Psoas muscle (tissue), 8 donors: ENCODE measurements at places on chromosomes 2 and 18. TPM values are rescaled to one million over a fixed set of nuclear protein-coding genes. Genes with fewer than 3 reads are reported as not detected.

DNA sequence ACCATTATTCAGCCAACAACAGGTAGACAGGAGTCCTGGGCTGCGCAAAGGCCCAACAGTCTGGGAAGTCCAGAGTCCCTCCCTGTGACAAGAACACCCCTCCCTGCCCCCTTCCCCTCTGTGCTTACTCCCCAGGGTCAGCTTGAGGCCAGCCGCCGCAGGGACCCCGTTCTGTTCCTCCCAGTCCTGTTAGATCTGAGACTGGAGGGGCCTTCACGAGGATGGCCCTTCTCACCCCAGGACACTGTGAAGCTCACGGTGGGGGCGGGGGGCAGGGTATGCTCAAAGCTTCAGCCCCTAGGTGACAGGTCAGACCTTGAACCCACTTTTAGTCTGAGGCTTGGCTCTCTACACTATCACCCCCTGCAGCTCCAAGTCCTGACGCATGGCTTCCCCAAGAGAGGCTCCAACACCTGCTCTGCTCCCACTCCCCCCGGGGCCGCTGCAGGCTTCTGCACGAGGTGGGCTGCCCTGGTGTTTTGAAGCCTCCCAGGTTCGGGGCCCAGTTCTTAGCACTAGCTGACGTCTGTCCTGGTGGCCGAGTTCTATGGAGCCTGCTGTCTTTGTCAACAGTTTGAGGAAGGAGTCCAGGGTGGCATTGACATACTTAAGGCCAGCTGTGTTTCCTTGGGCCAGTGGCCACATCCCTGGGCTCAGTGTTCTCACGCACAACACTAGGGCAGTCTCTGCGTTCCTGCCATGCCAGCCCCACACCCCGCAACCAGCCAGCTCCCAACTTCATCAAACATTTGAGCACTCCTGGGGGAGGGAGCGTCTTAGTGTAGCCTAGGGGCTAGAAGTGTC is 37.2 kb upstream of the HPCAL1 start:
- H3K27me3 ChIP-seq: no peaks in the 10 kb centered on the region
- no peak overlapping the region for H3K4me3 ChIP-seq
- no peaks in the 10 kb centered on the region for H3K4me1 ChIP-seq
- DNase-seq: peak; percentile 24
- H3K36me3 ChIP-seq: no peaks in the 10 kb centered on the region
- H3K27ac ChIP-seq: no peak overlapping the region

GRCh38 chr2:67272195-67272594 is 124.9 kb upstream of the ETAA1 start:
- DNase-seq: no peak
- H3K27ac ChIP-seq: no peak overlapping the region
- H3K4me3 ChIP-seq: no peak overlapping the region
- no peaks in the 10 kb centered on the region for H3K36me3 ChIP-seq
- H3K27me3 ChIP-seq: no peaks in the 10 kb centered on the region
- no peaks in the 10 kb centered on the region for H3K4me1 ChIP-seq

Gene TMEM17
- 1.1 TPM for polyA plus RNA-seq

GRCh38 chr2:202018950-202019349 is 14.7 kb upstream of the FZD7 start:
- H3K36me3 ChIP-seq: no peaks in the 10 kb centered on the region
- peak overlapping the region; percentile 78 for H3K27ac ChIP-seq
- peaks cover 46% of the 10 kb centered on the region for H3K4me1 ChIP-seq
- H3K4me3 ChIP-seq: no peak overlapping the region

- DNase-seq: peak; percentile 81
- no peaks in the 10 kb centered on the region for H3K36me3 ChIP-seq
- peaks cover 27% of the 10 kb centered on the region for H3K4me1 ChIP-seq
- H3K27ac ChIP-seq: peak overlapping the region; percentile 75
- no peak overlapping the region for H3K4me3 ChIP-seq
- H3K27me3 ChIP-seq: no peaks in the 10 kb centered on the region
These were observed 139.7 kb downstream of the FAM161A start for GRCh38 chr2:61714210-61714609.
